ENCODE measurements at places on chromosomes 13 and 19.

DNA sequence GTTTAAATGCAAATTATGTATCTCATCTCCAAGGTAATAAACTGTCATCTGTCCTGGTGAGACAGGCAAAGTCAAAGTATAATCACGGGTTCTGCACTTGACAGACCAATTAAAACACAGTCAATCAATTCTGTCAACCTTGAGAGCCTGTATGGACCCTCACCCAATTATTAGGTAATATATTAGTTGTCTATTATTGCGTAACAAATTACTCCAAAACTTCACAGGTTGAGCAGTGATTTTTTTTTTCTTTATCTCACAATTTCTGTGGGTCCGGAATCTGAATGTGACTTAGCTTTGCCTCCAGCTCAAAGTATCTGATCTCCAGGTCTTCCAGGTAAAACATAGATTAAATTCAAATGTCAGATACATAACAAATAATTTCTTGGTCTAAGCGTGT lies 707.4 kb upstream of the ARGLU1 start:
- DNase-seq: no peak

DNA sequence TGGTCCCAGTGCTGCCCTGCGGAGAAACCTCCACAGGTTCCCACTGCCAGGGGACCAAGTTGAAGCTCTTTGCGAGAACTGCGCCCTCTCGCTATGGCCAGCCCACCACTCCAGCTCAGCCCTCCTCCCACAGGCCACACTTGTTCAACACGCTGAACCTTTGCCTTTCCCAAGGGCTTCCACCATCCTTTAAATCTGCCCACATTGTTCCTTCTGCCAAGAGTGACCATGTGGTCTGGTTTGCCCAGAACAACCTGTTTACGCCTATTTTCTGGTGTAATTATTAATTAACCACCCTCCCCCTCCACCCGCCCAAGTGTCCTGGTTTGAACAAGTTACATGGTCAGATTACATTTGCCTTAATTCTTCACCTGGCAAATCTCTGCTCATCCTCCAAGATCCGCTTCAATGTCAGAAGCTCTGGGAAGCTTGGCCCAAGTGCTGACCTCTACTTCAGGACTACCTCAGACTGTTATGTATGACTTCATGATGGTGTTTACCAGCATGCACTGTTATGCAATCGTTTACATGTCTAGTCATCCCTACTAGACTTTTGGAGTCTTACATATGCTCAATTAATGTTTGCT lies 12.0 kb upstream of the USP12 start:
- DNase-seq: peak; percentile 65

DNA sequence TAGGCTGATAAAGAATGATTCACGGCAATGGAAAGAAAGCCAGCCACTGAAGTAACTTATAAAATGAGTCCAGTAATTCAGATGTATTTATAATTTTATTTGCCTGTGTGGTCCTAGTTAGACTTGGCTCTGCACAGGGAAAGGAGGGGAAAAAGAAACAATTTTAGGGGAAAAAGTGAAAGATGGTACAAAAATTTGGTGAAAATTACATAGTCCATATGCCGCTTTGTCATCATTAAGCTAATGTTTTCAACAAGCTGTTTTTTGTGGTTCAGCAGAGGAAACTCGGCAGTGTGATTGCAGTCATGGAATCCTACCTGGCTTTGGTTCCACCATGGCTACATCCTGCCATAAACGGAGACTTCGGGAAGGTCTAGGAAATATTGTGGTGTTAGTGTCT lies 301.9 kb downstream of the ATP8A2 start:
- no peak for DNase-seq

DNA sequence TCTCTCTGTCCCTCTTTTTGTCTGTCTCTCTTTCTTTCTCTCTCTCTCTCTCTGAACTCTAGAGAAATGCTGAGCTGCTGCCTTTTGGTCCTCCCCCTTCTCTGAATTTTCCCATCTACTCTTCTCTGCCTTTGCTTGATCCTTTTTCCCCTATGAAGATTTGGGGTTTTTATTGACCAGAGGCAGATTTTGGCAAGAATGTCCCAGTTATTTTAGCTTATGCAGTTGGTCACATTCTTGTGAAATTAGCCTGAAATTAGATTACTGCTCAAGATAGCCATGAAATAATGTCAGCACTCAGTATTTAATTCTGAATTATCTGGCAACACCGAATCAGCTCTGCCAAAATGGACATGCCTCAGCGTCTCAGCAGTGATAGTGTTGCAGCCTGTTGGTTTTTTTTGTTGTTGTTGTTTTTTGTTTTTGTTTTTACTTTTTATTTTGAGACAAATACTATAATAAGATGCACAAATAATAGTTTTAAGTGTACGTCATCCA lies 17.2 kb upstream of the SPART start:
- no peak for DNase-seq

DNA sequence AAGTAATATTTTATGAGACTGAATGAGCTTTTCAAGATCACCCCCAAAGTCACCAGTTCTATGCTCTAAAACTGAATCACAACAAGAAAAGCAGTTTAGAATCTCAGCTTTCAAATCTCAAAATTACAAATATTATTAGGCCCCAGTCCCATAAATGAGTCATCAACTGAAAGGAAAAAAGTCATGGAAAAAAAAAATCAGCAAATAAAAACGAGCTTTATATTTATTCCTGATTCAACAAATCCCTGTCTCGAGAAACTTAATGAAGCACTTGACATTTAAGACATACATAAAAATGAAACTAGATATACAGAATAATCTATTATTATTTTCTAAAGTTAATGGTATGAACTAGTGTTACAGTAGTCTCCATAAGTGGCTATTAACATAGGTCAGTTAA lies 203.0 kb downstream of the DIAPH3 start:
- peak; percentile 10 for DNase-seq

DNA sequence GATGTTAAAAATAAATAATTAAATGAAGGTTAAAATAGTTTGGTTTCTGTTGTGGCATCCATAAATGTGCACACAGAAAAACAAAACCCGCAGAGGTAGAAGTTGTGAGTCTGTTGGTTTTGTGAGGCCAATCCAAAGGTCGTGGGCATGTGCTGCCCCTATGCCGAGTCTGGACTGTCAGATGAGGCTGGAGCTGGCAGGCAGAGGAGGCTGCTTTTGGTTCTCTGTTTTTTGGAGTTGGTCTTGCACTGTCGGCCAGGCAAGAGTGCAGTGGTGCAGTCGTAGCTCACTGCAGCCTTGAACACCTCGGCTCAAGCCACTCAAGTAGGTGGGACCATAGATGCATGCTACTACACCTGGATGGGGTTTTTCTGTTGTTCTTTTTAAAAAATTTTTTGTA lies 43.7 kb downstream of the TSSK6 start:
- DNase-seq: no peak

GRCh38 chr19:5218255-5218855 lies 122.3 kb downstream of the PTPRS start:
- no peak for DNase-seq

DNA sequence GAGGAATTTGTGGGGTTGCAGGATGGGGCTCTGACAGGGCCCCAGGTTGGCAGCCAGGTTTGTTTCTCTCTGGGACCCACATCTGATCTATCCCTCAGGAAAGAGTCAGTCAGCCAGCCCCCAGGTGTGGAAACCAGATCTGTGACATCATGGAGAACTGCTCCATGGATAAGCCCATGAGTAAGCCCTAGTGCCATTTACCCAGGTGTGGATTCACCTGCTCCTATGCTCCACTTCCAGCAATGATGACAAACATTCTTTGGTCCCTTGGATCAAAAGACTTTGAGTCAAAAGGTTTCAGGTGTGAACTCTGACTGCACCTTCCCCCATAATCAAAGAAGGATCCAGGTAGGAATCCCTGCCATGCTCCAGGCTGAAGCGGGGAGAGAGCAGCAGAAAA lies 26.9 kb upstream of the IGFL4 start:
- DNase-seq: no peak

DNA sequence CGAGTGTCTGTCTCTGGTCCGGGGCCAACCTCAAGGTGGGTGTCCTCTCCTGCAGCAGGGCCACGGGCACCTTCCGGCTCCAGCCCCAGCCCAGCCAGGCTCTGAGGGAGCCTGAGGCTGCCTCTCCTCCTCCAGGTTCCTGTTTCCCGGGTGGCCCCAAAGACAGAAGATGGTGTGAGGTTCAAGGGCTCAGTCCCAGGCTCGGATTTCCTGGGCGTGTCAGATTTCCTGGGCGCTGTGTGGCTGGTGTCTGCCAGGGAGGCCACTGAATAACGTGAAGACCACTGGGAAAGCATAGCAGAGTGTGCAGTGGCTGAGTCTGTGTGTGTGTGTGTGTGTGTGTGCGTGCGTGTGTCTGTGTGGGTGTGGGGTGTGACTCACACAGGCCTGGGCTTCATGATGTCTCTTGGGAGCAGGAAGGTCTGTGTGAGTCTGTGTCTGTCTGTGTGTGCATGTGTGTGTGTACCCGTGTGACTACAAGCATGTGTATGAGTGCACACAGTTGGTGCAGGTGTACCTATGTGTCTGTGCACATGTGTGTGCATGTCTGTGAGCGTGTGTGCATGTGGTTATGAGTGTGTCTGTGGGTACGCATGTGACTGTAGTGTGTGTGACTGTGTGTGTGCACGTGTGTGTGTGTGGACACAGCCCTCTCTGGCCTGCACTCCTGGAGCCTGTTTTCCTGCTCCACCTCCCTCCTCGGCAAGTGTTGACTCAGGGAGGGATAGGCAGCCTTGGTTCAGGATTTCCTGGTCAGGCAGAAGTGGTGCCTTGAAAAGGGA lies 28.3 kb downstream of the CEBPA start:
- peak; percentile 85 for DNase-seq

DNA sequence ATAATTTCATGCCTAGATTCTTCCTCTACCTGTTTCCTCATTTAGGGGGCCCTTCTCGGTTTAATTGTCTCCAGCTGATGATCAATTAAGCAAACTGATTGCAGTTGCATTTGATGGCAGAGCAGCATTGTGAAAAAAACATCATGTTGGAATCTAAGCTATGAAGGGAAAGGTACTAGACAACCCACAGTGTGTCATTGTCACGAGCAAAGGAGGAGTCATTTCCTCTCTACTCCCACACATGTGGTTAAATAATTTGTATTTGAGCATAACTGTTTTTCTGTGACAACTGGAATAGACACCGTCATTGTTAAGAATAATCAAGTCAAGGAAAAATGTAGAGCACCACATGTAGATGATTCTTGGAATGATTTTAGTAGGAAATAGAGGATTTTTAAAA lies 240.3 kb downstream of the DCT start:
- peak; percentile 82 for DNase-seq

DNA sequence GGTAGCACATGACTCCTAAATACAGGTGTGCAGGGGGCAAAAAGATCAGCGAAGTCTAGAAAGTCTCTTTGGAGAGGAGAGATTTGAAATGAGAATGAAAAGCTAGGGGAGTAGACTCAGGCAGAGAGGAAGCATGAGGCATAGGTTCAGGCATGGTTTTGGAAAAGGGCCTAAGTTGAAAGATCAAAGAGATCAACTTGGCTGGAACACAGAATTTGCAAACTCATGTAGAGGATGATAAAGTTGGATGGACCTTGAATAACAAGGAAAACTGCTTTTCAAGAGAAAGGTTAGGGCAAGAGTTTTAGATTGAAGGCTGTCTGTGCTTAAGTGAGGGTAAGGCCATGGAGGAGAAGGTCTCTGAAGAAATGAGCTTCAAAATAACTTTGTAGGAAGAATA lies 47.4 kb upstream of the UBAC2 start:
- DNase-seq: peak; percentile 39

DNA sequence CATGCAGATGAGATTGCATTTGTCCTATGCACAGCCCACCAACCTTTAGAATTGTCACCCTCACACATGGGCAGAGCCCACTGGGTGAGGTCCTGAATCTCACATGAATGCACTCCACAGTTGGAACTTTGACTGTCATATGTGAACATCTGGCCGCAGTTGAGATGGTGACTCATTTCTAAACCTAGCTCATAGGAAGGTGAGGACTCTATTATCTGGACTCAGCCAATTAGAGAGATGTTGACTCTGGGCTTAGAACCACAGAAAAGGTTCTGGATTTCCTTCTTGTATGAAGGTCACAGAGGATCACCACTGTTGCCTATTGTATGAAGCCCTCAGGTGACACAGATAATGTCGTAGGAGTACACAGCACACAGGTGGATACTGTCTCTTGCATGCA lies 25.6 kb upstream of the ZNF681 start:
- DNase-seq: no peak

- no peak for DNase-seq
Measured at GRCh38 chr13:106383791-106384190, 151.7 kb downstream of the EFNB2 start.

- no peak for DNase-seq
Measured at GRCh38 chr13:24670174-24670573, 10.0 kb upstream of the ATP12A start.

DNA sequence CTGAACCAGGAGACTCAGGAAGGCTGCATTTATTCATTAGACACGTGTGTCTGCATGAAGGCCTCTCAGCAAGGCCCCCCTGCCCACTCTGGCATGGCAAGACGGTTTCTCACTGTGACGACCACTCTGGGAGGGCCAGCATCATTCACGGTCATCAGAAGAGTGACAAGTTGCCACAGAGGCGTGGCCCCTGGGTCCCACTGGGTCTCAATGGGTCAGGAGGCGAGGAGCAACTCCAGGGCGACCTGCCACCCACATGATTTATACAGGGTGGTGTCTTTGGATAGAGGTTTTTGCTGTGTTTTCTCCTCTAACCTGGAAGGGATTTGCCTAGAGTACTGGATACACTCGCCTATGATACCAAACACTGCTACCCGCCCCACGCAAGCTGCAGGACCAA lies 60.7 kb downstream of the KLF2 start:
- DNase-seq: no peak

GRCh38 chr13:26950546-26950945 lies 190.0 kb upstream of the GPR12 start:
- no peak for DNase-seq
